Suppressor macrophage treated with lipopolysaccharide for 1 hour (primary cell): ENCODE measurements at places on chromosomes 7 and 10.

GRCh38 chr7:142248-142941, 50.0 kb upstream of the FAM20C start:
- DNase-seq, result peak; percentile 18

DNA sequence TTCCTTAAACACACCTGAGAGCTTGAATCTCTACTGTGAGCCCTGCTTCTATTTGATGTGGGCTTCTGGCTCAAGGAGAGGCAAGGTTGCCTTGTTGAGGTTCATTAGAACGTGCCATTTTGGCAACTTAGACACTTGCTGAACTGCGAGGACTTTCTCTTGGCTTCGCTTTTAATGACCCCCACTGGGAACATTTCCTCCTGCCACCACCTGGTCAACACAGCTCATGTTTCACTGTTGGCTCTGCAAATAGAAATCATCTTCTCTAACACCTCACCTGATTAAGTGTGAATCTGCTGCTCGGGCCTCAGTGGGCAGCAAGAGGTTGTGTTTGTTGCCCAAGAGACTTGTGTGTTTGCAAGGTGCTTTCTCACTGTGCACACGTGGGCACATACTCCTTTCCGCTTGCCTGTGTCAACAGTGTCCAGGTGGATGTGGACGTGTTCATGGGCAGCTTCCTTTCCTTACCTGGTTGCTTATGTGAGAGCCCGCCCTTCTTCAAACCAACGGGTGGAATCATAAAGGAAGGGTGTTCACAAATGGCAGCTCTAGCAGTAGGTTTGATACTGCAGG, 147.0 kb downstream of the NRP1 start:
- no peak for DNase-seq

DNA sequence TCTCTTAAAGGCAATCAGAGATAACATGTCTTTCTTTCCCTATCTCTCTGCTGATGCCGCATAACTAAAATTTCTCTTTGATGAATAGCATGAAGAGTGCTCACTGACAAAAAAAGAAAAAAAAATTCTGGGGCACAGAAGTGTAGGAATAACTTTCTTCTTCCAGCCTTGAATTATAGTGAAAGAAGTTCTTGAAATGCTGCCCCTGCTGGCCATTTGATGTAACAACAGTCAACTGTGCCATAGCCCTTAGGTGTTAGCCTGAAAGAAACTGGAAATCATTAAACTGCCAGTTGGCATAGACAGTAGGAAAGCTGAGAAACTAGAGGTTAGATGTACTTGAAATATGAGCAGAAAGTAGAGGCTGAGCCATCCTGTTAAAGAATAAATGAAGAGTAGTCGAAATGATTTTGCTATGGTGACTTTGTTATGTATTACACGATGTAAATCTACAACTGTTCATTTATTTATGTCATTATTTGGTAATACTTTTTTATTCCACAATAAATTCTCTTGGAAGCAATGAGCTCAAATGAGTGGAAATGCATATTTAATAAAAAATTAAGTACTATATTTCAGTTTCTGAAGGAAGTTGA, 48.3 kb upstream of the FAM171A1 start:
- peak; percentile 64 for DNase-seq

DNA sequence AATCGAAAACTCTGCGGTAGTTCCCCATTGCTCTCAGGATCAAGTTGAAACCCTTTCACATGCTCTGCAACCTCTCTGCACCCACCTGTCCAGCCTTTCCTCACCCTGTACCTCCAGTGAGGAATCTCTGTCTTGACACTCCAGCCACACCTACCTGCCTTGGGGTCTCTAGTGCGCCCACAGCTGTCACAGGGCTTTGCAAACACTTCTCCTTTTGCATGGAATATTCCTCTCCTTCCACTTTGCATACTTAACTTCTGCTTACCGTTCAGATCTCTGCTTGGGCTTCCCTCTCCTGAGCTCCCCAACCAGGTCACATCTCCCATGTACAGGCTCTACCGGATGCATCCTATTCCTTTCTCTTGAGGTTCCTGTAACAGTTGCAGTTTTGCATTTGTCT, 6.6 kb upstream of the ZYX start:
- peak; percentile 60 for DNase-seq

- DNase-seq, result peak; percentile 14
These were observed 25.4 kb upstream of the ANK3 start for GRCh38 chr10:60414877-60415585.

- no peak for DNase-seq
These were observed 103.6 kb upstream of the PDSS1 start for GRCh38 chr10:26593896-26594295.

- DNase-seq, result no peak
These were observed 61.1 kb upstream of the EZH2 start for GRCh38 chr7:148944935-148945934.

DNA sequence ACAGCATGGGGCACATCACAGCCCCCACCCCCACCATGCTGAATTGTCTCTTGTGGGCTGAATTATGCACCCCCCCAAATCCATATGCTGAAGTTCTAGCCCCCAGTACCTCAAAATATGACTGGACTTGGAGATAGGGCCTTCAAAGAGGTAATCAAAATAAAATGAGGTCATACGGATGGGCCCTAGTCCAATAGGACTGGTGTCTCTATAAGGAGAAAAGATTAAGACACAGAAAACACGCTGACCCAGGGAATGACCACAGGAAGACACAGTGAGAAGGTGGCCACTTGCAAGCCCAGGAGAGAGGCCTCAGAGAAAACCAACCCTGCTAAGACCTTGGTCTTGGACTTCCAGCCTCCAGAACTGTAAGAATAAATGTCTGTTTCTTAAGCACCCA, 106.4 kb upstream of the ARID5B start:
- DNase-seq, result no peak

GRCh38 chr10:27506280-27506679, 2.2 kb downstream of the RAB18 start:
- DNase-seq, result peak; percentile 49

DNA sequence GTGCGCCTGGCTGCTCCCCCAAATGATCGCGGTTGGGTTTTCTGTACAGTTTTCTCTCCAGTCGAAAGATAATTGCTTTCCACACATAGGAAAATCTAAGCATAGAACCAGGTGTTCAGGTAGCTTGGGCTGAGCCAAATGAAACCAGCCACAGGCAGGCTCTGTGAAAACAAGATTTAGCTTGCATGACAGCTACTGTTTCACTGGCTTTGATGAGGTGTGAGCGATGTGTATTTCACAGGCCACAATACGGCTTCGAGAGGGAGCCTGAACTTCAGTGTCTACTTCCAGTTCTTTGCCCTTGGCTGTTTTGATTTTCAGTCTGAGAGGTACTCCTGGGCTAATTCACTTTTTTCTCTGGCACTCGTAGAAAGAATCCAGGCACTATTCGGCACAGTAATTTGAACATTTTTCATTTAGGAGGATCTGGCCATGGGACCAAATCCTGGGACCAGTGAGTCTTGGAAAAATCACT, 110.5 kb downstream of the JCAD start:
- no peak for DNase-seq

DNA sequence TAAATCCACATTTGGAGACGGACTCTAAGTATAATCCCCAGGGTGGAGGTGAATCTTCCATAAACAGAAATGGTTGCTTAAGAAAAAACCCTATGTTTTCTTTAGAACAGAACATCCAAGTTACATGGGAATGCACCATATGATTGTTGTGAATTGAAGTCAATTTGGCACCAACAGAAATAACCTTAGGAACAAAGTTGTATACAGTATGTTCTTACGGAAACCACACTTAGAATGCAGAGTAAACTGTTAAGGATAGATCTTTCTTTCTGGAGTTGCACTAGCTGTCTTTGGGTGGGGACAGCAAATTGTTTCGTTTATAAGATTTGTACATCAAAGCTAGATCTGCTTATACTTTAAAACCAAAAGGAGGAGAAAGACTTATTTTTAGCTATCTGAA, 316.4 kb downstream of the PTEN start:
- DNase-seq, result no peak

DNA sequence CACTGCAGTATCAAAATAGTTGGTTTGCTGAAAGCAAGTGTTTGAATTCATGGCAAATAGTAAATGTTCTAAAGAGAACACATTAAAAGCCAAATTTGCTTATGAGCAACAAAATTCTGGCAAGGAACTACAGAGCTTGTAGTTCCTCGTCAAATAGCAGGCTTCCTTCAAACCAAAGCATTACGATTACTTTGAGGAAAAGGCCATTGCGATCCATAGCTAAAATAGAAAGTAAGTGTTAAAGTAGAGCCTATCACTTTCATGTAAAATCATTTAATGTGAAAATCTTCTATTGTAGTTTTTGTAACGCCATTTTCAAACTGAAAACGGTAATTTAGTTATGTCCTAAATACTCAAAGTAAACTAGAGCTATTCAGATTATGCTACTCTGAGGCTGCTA, 20.1 kb downstream of the CACNA2D1 start:
- no peak for DNase-seq

DNA sequence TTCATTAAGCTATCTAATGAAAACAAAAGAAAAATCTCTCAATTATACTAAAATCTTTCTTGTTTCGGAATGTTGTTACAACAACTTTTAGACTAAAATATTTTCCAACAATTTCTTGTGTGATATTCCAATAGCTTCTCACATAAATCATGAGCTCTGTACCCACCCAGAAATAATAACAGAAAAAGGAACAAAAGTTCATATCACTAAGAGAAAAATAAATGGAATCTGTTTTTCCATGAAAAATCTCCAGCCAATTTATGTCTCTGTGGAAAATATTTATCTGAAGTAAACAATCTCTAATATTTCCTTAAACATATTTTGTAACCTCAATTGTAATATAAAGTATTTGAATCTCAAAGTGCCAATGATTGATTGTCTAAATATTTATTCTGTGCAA, 628.6 kb upstream of the ANKRD30A start:
- no peak for DNase-seq

GRCh38 chr10:71963351-71964097, 671 bp upstream of the CHST3 start:
- no peak for DNase-seq

- DNase-seq, result no peak
These were observed 90.1 kb downstream of the ABCC2 start for GRCh38 chr10:99872367-99873162.

DNA sequence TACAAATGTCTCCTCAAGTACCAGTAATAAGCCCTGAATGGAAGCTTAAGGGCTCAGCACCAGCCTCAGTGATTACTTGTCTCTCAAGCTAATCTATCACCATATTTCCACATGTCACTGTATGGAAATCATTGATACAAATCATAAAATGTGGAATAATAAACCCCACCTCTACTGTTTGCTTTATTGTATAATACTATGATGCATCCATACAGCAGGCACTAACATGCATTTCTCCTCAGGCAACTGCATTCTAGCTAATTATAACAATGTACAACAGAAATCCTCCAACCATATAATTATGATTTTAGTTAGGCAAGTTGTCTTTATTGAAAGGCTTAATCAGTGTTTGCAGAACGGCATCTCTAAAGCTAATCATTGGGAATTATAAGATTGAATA, 26.2 kb downstream of the CRPPA start:
- DNase-seq, result no peak

DNA sequence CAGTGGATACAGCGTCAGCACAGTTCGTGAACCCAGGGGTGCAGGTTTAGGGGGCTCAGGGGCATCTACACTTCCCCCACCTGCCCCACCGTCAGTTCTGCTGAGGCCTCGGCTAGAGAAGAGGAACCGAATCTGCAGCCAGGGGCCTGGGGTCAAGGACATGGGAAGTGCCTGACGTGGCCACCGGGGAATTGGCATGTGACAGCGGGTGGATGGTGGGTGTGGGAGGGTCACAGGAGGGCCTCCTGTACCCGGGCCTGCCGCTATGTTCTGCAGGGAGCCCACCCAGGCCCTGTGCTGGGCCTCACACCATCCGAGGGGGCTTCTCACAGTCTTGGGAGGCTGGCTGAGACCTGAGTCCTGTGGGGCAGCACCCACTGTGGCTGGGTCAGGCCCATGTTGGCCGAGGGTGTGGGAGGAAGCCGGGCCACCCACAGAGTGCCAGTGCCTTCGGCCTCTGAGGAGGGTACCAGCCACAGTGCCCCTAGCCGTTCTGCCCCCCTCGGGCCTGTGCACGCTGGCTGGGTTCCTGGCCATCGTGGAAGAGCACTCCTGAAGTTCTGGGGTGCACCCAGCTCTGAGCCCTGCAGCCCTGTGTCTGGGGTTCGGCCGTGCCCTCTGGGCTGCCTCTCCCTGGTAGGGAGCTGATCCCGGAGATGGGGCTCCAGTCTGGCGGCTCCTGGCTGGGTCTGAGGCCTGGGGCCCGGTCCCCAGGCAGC, 5.9 kb downstream of the TTYH3 start:
- DNase-seq, result peak; percentile 90

DNA sequence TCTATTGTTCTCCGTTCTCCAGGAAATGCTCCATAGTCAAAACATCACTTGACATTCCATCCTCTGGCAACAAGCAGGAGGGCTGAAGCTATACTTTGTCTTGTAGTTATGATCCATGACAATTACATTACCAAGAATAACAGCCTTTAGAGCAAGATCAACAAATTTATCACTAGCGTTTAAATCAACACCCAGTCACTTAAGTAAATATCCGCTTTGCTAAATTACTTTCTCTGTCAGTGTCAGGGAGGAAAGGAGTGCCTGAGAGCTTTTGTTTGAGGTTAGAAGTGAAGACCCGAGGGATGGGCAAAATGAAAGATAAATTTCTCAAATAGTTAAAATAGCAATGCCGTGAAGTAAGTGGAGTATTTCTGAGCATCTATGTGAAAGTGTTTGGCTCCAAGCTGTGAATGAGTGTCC, 236.1 kb upstream of the BMPER start:
- no peak for DNase-seq

DNA sequence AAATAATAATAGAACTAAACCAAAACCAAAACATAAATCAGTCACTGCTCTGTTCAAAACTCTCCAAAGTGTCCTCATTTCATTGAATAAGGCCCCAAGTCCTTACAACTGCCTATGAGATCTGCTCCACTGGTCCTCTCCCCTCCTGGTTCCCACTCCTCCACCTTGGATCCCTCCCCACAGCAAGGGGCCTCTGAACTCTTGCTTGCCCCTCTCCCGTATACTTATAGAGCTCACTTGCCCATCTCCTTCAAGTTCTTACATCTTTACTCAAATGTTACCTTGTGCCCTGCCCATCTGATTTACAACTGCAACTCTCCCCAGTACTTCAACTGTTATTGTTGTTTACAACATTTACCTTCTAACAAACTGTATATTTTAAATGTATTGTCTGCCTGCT, 819 bp downstream of the POLD2 start:
- DNase-seq, result no peak

DNA sequence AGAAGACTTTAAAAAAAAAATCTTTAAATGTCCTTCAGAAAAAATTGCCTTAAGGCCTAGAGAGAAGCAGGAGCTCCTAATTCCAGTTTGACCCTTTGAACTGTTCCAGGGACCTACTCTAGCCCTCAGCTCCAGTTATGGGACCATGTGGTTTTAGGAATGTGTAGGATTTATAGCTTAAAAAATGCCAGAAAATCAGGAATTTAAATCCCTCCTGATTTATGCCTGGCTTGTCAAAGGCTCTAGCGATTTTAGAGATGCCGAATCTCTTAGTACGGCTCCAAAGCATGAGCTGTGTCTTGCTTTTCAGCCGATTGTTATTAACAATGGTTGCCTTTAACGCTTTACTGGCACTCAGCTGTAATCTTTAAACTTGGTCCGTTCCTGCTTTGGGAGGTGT, 130.6 kb upstream of the NPVF start:
- DNase-seq, result no peak
